GM23338 (cell line): ENCODE measurements at places on chromosomes 3 and 15.

- no peak overlapping the region for H3K27ac ChIP-seq
- no peaks in the 10 kb centered on the region for H3K27me3 ChIP-seq
- no peak overlapping the region for H3K4me3 ChIP-seq
- peak; percentile 20 for DNase-seq
- no peaks in the 10 kb centered on the region; the same call in 1 of the 2 replicates for H3K4me1 ChIP-seq
These were observed 277.6 kb upstream of the CFAP20DC start for GRCh38 chr3:59327376-59327808.

GRCh38 chr15:95394186-95395067 lies 936.1 kb upstream of the NR2F2 start:
- no peak for DNase-seq
- H3K4me3 ChIP-seq = no peak overlapping the region
- H3K27me3 ChIP-seq = no peaks in the 10 kb centered on the region
- no peak overlapping the region for H3K27ac ChIP-seq

DNA sequence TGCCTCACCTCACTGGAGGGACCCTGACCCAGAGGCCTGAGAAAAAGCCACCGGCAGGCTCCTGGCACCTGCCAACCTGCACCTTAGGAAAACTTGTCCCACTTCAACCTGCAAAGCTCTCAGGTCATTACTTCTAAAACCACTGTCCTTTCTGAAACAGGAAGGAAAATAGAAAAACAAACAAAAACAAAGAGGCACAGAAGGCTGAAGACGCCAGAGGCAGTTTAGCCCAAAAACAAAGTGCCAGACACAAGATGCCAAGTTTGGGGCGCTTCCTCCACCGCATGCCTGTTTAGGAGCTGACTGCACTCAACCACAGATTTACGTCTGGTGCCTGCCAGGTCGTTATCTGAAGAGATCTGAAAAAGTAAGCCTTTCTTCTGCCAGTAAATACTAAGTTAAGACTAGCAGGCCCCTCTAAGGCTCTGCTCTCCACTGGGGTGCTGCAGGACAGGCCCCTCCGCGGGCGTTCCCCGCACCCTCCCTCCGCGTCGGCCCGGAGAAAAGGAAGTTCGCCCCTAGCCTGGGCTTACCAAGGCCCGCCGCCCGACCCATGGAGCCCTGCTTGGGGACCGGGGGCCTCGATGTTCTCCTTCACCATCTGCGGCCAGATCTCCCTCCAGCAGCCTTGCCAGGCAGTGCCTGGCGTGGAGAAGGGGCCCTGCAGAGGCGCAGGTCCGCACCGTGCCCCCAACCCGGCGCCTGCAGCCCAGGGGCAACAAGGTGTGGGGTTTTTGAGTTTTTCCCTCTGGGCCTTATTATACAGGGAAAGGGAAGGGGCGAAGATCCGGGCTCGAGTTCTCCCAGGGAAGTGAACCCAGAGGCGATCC lies 1.3 kb downstream of the GOLGA8A start:
- DNase-seq = peak; percentile 36
- H3K36me3 ChIP-seq = no peaks in the 10 kb centered on the region
- H3K27ac ChIP-seq = no peak overlapping the region
- peak overlapping the region; percentile 74 for H3K4me3 ChIP-seq

- peaks cover 55% of the 10 kb centered on the region for H3K4me1 ChIP-seq
- no peak overlapping the region for H3K27ac ChIP-seq
- H3K4me3 ChIP-seq = no peak overlapping the region
- no peaks in the 10 kb centered on the region for H3K27me3 ChIP-seq
- peaks cover 12% of the 10 kb centered on the region; the same call in 1 of the 2 replicates for H3K36me3 ChIP-seq
- no peak for DNase-seq
These were observed 4.3 kb downstream of the CSRNP1 start for GRCh38 chr3:39149059-39149455.

GRCh38 chr3:54067055-54067698 lies 55.2 kb upstream of the CACNA2D3 start:
- no peaks in the 10 kb centered on the region for H3K4me1 ChIP-seq
- no peaks in the 10 kb centered on the region for H3K27me3 ChIP-seq
- H3K27ac ChIP-seq = no peak overlapping the region
- no peak overlapping the region for H3K4me3 ChIP-seq
- DNase-seq = no peak
- H3K36me3 ChIP-seq = peaks cover 11% of the 10 kb centered on the region

DNA sequence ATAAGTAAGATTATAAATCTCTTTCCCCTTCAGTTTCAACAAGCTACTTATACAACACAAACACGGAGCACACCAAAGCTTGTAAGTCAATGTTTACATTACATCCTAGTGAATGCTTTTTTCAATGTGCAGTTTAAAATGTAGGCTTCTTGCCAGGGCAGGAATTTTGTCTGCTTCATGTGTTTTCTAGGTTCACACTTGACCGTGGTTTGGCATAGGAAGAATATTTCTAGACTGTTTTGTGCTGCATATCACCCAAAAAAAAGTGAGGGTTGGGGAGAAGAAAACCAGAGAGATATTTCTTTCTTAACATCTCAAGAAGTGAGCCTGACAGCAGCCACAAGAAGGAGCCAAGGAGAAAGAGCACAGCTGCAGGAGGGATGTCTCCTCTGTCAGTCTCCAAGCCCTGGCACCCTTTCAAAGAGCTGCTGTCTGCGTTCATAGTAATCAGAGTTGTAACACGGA lies 255.8 kb downstream of the MEIS2 start:
- H3K4me1 ChIP-seq = no peaks in the 10 kb centered on the region
- H3K27ac ChIP-seq = no peak overlapping the region
- no peaks in the 10 kb centered on the region for H3K36me3 ChIP-seq
- H3K4me3 ChIP-seq = no peak overlapping the region
- H3K27me3 ChIP-seq = no peaks in the 10 kb centered on the region

DNA sequence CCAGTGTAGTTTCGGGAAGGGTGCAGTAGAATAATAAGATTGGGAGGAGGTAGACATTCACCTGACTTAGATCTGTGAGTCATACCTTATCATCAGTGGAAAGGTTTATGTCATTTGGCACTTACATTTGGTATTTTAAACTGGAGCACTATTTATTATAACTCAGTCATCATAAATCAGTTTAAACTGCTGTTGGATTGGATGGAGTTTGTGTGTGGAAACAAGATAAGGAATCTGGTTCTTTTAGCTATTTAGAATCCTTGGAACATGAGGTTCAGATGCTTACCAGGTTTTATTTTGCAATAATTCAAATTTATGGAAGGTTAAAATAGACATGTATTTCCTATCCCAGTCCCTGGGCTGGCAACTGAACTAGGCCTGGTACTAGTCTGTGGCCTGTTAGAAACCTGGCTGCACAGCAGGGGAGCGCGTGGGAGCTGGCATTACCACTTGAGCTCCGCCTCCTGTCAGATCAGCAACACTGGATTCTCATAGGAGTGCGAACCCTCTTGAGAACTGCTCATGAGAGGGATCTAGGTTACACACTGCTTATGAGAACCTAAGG lies 34.5 kb downstream of the ZFAND6 start:
- H3K4me3 ChIP-seq = no peak overlapping the region
- H3K27ac ChIP-seq = no peak overlapping the region
- H3K36me3 ChIP-seq = no peaks in the 10 kb centered on the region
- DNase-seq = peak; percentile 41

DNA sequence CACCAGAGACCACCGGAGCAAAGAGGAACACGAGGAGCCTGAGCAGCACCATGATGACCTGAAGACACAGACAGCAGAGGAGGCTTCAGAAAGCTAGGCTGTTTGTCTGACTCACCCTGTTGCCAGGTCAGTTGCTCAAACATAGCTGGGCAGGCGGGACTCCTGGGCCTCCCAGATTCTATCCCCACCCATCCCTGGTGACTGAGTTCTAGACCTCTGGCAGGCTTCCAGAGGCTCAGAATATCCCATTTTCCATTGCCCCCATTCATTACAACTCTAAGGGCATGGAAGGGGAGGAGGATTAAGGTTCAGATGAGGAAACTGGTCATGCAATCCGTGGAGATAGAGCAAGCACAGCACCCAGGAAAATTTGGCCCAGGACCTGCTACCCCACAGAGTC lies at the start of gene CDHR4:
TSS of gene CDHR4 (minus strand) at position 113 of the 400 bp plus-strand sequence. CDS start at position 52, 61 bp downstream.
- DNase-seq = no peak
- no peak within 1 kb of the TSS for H3K4me3 ChIP-seq
- H3K36me3 ChIP-seq = no peaks in the 10 kb centered on the region
- peaks cover 7% of the 10 kb centered on the region; the same call in 1 of the 2 replicates for H3K4me1 ChIP-seq
- peaks cover 15% of the 10 kb centered on the region for H3K27me3 ChIP-seq

DNA sequence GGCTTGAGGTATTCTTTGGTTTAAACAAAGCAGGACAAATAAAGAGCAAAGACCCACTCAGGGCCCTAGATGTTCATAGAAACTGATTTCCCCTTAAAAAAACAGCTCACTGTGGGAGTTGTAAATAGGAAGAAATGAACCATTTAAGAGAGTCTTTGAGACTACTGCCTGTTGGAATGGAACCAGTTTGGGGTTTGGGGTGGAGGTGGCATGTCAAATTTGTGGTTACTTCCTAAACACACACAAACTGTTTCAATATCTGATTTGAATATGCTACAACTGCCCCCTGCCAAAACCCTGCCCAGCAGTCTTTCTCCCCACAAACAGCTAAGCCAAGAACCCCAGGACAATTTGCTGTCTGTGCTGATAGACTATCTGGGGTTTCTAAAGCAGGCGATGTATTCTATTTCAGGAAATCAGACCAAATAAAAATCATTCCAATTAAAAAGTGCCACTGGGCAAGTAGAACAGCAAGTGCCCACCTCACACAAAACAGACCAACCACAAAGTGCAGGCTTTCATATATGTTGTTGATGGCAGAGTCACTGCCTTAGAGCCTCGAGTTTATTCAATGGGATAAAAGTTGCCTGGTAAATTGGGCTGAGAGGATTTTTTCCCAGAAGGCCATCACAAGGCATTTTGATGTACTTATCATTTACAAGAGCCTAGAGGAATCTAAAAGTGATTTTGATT lies 293.9 kb upstream of the PROK2 start:
- H3K4me1 ChIP-seq = peaks cover 17% of the 10 kb centered on the region; the same call in 1 of the 2 replicates
- H3K27me3 ChIP-seq = no peaks in the 10 kb centered on the region
- H3K4me3 ChIP-seq = no peak overlapping the region
- DNase-seq = no peak
- H3K27ac ChIP-seq = no peak overlapping the region
- H3K36me3 ChIP-seq = no peaks in the 10 kb centered on the region; the same call in 1 of the 2 replicates

DNA sequence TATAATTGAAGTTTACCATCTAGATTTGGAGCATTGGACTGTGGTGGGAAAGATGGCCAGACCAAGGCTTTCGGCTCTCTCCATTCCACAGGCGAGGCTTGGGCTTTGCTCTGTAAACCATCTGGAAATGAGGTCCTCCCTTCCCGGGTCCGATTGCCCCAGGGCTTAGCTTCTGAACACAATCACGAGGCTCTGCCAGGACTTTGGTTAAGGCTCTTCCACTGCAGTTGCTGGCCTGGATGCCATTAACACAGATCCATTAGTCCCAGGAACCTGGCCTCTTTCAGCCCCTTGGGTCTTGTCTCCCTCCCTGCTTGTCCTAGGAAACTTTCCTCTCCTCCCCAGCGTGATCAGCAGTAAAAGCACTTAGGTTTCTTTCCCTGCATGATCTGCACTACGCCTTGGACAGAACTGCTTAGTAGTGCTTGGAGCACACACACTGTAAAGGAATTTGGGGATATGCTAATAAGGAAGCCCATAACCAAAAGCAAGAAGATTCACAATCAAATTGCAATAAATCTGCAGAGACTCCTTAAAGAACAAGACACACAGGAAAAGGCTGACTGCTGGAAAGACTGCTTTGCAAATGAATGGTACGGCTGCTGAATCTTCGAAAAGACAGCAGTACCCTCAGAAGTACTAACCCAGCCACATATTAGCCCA lies 154.3 kb downstream of the ECT2 start:
- no peaks in the 10 kb centered on the region for H3K27me3 ChIP-seq
- H3K4me1 ChIP-seq = peaks cover 20% of the 10 kb centered on the region
- no peak overlapping the region for H3K27ac ChIP-seq
- H3K4me3 ChIP-seq = no peak overlapping the region

DNA sequence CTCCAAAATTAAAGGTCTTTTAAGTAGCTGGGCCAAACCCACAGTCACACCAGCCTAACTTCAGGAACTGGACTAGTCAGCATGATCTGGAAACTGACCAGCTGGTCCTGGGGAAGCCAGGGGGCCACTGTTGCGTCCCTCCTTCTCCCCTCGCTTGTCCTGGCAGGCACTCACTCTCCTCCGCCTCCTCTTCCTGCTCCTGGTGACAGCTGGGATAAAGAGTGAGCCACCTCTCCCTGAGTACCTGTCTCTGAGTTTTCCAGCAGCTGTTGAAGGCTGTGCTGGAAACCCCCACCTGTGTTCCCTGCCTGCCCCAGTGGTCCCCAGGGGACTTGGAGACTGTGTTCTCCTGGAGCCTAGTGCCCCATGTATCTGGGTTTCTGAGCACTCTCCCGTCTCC lies 56.0 kb downstream of the FGD5 start:
- no peak for DNase-seq
- peaks cover 9% of the 10 kb centered on the region; the same call in 1 of the 2 replicates for H3K4me1 ChIP-seq
- no peak overlapping the region for H3K27ac ChIP-seq
- no peak overlapping the region for H3K4me3 ChIP-seq

- H3K4me1 ChIP-seq = no peaks in the 10 kb centered on the region
- no peak overlapping the region for H3K27ac ChIP-seq
- H3K36me3 ChIP-seq = 0 out of 2 replicates have a peak, but pooled peaks cover 4% of the 10 kb centered on the region
- no peaks in the 10 kb centered on the region for H3K27me3 ChIP-seq
These were observed 382.9 kb downstream of the OTOL1 start for GRCh38 chr3:161879470-161879869.

GRCh38 chr3:122948408-122948807 lies 79.2 kb downstream of the SEMA5B start:
- peaks cover 13% of the 10 kb centered on the region for H3K4me1 ChIP-seq
- H3K27ac ChIP-seq = no peak overlapping the region
- no peak overlapping the region for H3K4me3 ChIP-seq
- peak; percentile 49 for DNase-seq

GRCh38 chr3:9955067-9955502 lies 2.9 kb upstream of the PRRT3 start:
- peaks cover 17% of the 10 kb centered on the region for H3K4me1 ChIP-seq
- no peak overlapping the region for H3K27ac ChIP-seq
- no peaks in the 10 kb centered on the region for H3K36me3 ChIP-seq
- peak; percentile 77 for DNase-seq

DNA sequence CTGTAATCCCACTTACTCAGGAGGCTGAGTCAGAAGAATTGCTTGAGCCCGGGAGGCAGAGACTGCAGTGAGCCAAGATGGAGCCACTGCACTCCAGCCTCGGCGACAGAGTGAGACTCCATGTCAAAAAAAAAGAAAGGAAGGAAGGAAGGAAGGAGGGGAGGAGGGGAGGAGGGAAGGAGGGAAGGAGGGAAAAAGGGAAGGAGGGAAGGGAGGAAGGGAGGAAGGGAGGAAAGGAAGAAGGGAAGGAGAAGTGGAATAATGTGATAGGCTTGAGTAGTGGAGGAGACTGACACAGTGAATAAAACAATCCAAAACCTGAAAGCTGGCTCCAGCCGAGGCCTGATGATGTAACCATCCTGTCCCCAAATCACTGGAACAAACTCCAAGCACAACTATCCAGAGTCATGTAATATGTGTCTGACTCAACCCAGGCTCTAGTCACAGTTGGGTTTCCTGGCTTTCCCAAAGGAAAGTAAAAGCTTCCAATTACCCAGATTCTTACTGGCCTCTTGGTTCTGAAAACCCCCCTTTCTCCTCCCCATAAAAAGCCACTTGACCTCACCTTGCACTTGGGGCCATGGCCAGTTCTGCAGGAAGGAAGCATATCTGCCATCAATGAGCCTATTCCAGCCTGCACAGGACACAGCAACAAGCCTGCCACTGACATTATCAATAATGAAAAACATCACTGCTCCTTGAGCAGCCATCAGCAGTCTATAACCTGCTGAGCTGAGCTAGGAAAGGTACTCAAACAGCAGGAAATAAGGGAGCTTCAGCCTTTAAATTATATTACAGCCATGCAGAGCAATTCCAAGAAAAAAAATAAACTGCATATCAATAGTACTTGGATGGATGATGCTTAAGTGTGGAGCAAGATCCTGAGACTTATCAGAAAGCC lies 48.3 kb downstream of the MB21D2 start:
- 0 out of 2 replicates have a peak overlapping the region, but pooled peaks have one; percentile 50 for H3K27ac ChIP-seq
- DNase-seq = no peak
- H3K27me3 ChIP-seq = no peaks in the 10 kb centered on the region
- H3K36me3 ChIP-seq = no peaks in the 10 kb centered on the region
- peaks cover 57% of the 10 kb centered on the region for H3K4me1 ChIP-seq
